Stimulated activated CD4-positive, alpha-beta T cell treated with anti-CD3 and anti-CD28 coated beads, Interleukin-4, amount 100 ng/mL, for 4 hours (primary cell): ENCODE measurements at places on chromosomes 2 and 18.

DNA sequence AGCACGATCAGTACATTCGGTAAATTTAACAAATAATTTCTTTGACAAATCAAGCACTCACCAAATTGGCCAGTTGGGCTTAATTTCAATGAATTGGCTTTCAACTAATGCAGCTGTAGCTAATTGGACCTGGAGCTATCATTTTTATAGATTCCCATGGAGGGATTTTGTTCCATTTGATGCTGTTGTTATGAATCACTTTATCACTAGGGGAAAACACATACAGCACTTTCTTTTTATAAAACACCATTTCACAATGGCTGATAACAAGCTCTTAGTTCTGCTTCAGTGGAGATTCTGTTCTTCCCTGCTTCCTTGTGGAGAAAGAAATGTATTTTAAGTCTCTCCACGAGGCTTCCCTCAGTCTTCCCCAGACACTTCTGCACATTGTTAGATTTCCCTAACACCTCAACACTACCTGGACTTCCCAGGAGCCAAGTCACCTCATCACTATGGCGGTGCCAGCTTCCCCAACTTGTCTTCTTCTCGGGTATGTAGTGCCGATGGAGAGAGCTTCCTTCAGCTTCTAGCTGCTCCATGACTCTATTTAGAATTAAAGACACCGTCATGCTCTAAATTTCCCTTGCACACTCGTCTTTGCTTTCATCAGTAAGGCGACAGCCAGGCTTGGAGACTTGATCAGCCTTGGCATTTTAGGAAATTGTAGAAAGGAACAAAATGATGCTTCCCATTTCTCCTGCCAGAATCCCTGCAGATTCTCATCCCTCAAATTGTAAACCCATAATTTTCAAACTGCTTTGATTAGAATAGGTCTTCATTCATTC lies 72.0 kb downstream of the INPP5D start:
- DNase-seq: no peak

- no peak for DNase-seq
Measured at GRCh38 chr18:25420077-25420825, 68.3 kb upstream of the ZNF521 start.

GRCh38 chr2:47767880-47768609 lies 14.9 kb upstream of the MSH6 start:
- DNase-seq: peak; percentile 50

DNA sequence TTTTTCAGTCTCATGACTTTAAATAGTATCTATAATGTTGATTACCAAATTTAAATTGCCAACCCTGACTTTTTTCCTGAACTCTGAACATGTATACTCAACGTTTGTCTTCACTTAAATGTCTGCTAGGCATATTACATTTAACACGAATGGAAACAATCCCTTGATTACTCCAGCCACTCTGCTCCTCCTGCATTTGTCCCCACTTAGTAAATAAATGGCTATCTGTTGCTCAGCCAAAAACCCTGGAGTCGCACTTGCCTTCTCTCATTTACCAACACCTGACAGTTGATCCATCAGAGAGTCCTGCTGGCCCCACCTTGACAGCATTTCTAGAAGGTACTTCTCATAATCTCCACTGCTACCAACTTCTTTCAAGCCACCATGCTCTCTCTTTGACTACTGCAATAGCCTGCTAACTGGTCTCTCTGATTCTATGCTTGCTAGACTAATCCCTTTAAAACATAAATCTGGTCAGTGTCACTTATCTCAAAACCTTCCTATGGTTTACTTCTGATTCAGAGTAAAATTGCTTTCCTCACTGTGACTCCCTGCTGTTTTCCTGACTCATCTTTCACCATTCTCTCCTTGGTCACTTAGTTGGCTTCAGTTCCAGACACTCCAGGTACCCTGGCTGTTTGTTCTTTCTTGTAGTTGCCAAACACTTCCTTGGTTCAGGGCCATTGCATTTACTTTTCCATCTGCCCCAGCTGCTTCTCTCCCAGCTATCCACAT lies 31.9 kb downstream of the SPAG16 start:
- no peak for DNase-seq

DNA sequence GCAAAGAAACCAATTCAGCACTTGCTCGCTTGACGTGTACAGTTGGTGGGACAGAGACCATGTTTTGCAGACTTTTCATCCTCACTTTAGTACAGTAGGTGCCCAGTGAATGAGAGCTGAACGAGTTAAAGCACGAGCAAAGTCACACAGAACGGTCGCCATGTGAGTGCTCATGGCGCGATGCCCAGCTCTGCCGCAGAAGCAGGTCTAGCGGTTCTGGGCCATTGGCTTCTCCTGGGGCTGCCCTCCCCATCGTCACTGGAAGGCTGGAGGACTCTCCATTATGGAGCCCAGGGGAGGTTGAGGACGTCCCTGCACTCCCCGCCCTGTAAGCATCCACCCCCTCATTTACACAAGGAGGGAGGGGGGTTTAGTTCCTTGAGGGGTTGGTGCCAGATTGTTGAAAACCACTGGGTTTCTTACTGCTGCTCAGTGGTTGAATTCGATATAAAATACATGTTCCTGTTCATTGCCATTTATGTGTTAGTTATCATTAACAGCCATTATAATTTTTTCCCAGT lies 24.9 kb downstream of the PTGR3 start:
- no peak for DNase-seq

GRCh38 chr18:24243677-24244076 lies 104.8 kb downstream of the CABYR start:
- DNase-seq: no peak

GRCh38 chr2:86622519-86623042 lies 1.1 kb downstream of the RNF103 start:
- DNase-seq: peak; percentile 5

- no peak for DNase-seq
Measured at GRCh38 chr18:46046688-46047087, 25.4 kb downstream of the PSTPIP2 start.

- DNase-seq: no peak
Measured at GRCh38 chr2:2191110-2191707, 139.9 kb downstream of the MYT1L start.

- DNase-seq: no peak
Measured at GRCh38 chr18:41938445-41938844, 16.6 kb upstream of the PIK3C3 start.

DNA sequence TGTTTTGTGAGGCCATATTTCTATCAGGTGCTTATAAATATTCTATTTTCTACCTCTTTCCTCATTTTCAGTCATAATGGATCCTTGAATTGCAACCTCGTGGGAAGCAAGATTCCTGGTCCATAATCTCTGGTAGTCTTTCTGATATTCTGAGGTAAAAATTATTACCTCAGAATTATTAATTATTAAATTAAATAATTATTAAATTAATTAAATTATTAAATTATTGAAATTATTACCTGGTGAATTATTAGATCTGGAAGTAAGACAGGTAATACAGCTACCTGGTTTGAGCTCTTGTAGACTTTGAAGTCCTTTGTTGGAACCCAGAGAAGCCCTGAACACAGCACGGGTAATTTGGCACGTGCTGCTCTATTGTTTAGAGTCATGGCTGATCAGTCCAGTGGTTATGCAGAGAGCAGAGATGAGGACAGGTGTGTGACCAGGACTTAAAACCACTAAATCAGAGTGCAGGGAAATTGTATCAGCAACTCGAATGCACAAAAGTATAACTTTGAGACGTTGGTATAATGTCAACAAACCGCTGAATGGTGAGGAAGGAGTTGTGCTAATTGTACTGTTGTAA lies 46.8 kb upstream of the PTPRM start:
- no peak for DNase-seq

DNA sequence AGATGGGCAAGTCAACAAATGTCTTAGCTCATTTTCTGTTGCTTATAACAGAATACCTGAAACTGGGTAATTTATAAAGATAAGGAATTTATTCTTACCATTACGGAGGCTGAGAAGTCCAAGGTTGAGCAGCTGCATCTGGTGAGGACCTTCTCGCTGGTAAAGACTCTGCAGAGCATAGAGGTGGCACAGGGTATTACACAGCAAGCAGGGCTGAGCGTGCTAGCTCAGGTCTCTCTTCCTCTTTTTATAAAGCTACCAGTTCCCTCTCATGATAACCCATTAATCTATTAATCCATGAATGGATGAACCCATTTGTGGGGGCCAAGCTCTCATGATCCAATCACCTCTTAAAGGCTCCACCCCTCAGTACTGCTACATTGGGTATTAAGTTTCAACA lies 109.1 kb downstream of the CDK15 start:
- DNase-seq: no peak

GRCh38 chr18:55406451-55406991 lies 181.5 kb downstream of the TCF4 start:
- no peak for DNase-seq

DNA sequence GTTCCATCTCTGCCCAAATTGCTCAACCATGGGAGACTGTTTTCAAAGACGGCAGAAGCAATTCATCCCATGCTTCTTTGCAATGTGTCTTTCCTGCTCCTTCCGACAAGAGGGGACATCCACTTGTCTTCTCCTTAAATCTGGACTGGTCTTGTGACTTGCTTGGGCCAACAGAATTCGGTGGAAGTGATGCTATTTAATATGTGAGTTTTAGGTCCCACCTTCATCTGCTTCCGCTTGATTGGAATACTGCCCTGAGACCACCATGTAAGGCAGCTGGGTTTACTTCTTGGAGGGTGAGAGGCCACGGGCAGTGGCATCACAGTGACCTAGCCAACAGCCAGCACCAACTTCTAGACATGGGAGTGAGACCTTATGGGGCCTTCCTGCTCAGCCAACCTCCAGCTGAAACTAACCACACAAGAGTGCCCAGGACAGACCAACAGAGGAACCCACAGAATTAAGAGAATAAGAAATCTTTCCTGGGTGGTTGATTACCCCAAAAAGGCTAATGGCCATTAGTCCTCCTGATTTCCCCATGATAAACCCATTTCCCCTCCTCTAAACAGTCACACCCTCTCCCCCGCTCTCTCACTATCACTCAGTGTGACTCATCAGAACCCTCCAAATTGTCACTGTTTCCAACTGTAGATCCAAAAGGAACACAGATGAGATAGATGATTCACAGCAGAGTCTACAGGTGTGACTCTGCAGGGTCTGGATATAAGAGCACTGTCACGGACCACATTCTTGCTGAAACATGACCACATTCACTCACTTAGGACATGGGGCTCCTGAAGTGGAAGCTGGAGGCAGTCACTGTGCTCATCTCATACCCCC lies 16.2 kb upstream of the RHOB start:
- no peak for DNase-seq

- DNase-seq: no peak
Measured at GRCh38 chr18:7789856-7790552, 222.9 kb downstream of the PTPRM start.

DNA sequence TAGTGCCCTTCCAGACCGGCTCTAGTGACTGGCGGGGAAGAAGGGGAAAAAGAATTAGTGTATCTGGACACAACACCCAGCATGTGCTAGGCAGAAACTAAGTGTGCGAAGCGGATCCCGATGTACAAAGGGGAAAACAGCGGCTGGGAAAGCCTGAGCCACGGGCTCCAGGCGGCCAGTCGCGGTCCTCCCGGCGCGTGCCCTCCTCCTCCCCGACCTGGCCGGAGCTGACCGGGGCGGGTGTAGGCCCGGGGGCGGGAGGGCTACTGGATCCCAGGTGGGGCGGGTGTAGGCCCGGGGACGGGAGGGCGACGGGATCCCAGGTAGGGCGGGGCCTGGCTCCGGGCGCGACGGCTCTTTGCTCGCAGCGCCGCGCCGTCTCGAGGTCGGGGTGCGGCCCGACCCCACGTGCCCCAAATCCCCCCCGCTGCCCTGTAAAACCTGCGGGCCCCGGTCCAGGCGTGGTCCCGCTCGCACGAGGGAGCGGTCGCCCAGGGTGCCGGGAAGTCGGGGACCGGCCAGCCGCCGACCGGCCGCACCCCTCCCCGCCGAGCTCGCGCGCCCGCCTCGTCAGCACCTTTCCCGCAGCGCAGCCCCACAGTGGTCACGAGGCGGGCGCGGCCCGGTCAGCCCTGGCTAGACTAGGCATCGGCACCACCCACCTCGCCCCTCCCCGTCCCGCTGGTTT lies 48.8 kb downstream of the C2orf42 start:
- DNase-seq: no peak

- no peak for DNase-seq
Measured at GRCh38 chr18:48053881-48054816, 123.7 kb upstream of the SMAD2 start.

GRCh38 chr2:196279541-196279940 lies 108.2 kb upstream of the STK17B start:
- no peak for DNase-seq
